Left kidney (tissue), 8 donors: ENCODE measurements at places on chromosomes 1 and 21. TPM values are rescaled to one million over a fixed set of nuclear protein-coding genes. Genes with fewer than 3 reads are reported as not detected.
A peak's percentile ranks its signal among the peaks of the same experiment; 100 is the strongest.

DNA sequence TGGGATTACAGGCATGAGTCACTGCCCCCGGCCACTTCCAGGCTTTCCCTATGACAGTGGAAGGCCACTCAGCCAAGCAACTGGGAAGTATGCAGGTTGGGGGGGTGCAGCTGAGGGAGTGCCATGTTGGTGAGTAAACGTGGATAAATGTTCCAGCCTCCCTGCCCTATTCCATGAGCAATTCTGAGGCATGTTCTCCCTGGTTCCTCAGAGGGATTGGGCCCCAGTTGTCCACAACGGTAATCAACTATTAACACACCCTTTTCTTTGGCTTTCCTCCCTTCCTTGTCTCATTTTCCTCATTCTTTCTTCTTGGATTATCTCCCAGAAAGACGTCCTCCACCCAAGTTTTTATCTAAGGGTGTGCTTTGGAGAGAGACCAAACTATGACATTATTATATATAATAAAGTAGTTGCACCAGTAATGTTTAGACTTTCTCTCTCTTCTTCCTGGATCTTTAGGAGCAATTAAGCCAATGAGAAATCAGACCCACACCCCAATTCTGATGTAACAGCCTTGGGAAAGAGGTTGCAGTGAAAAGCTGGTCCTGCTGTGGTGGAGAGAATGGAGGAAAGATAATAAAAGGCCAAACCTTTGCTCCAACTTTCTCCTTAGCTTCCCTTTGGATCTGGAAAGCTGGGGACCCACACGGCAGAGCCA lies 6.8 kb upstream of the SLAMF9 start:
- no peak for DNase-seq

FNDC10 gene
- 2.4 TPM for polyA plus RNA-seq

PADI1 gene
- 0.10 TPM for polyA plus RNA-seq

CRNN gene
- not detected for polyA plus RNA-seq

DNA sequence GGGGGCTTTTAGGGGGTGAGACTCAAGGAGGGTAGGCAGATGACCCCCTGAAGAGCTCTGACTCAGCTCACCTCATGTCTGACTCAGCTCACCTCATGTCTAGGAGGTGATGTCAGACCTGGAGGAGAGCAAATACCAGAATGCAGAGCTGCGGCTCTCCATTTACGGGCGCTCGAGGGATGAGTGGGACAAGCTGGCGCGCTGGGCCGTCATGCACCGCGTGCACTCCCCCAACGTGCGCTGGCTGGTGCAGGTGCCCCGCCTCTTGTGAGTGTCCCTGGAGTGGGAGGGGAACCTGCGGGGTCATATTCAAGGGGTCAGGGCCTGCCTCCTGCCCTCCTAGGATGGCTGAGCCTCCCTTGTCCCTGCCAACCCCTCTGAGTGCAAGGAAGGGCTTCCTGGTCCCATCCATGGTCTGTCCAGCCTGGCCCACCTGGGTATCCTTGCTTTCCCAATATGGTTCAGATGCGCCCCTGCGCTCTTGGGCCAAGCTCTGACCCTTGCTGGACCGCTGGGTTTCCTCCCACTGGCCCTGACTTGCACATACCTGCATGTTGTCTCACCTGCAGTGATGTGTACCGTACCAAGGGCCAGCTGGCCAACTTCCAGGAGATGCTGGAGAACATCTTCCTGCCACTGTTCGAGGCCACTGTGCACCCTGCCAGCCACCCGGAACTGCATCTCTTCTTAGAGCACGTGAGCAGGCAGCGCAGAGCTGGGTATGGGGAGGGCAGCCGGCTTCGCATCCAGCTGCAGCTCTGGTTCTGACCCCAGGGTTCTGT lies 9.1 kb downstream of the AMPD2 start:
- DNase-seq, result no peak

DNA sequence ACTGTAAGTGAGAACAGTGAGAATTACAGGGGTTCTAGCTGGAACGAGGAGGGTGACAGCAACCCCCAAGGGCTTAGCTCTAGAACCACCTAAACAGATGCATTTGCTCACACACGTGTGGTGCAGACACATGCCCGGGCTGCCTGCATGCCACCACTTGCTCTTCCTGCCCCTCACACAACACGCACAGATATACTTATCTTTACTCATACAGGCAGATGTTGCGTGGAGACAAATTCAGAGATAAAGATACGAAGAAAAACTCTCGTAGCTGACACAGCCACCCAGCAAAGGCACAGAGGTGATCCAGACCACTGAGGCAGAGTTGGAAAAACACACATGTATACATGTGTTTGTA lies 13.5 kb downstream of the VANGL1 start:
- no peak for DNase-seq

GRCh38 chr21:34812504-34813265 lies 143.9 kb downstream of the CLIC6 start:
- DNase-seq, result no peak

PROK1 gene
- 0.17 TPM for polyA plus RNA-seq

NR1I3 gene
- 3.6 TPM for polyA plus RNA-seq

- DNase-seq, result no peak
Observed at GRCh38 chr1:231395076-231395997, 26.8 kb downstream of the EGLN1 start.

PEAR1 gene
- polyA plus RNA-seq, result 21.1 TPM

DNA sequence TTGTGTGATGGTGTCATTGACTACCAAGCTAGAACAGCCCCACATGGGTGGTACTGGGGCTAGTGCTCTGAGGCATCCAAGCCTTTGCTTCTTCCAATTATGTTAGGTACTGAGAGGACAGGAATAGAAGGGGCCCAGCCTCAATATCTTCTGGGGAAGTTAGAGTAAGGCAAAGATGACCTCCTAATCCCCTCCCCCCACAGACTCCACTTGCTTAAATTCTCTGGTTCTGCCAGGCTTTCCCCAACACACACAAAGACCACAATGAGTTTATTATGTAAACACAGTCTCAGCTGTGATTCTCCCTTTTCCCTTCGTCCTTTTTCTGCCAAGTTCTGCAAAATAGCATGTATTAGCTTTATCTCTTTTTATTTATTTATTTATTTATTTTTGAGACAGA lies 3.1 kb upstream of the TACSTD2 start:
- no peak for DNase-seq

GRCh38 chr1:207077470-207078377 lies 10.9 kb upstream of the C4BPB start:
- peak; percentile 87 for DNase-seq

SYT6 gene
- polyA plus RNA-seq, result 2.3 TPM

- DNase-seq, result peak; percentile 83
Observed at GRCh38 chr1:234535763-234536515, 57.0 kb upstream of the TARBP1 start.

DNA sequence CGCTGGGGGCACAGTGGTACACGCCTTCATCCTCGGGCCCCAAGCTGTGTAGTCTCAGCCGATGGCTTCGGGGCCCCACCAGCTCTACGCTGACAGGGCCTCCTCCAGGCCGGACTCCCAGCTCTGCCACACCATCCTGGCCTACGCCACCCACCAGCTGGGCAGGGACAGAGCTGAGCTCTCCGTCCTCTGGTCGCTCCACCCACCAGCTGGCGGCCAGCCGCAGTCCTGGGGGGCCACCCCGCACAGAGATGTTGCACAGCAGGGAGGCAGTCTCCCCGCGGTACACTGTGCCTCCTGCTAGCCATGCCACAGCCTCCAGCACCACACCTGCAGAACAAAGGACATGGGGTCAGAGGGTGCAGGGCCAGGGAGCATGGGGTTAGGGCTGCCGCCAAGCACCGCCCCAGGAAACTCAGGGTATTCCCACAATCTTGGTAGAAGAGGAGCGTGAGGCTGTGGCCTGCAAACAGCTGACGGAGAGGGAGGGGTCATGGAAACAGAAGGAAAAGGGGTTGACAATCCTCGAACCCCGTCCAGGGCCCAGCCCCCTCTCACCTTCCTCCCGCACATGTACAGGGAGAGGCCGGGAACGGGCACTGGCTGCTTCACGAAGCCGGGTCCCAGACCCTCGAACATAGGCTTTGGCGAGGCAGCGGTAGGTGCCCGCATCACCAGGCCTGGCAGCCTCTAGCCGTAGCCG lies 5.9 kb downstream of the IGSF8 start:
- DNase-seq, result no peak

TPTE gene
- polyA plus RNA-seq, result not detected

NPR1 gene
- 61.2 TPM for polyA plus RNA-seq

C1orf116 gene
- polyA plus RNA-seq, result 18.5 TPM

DNA sequence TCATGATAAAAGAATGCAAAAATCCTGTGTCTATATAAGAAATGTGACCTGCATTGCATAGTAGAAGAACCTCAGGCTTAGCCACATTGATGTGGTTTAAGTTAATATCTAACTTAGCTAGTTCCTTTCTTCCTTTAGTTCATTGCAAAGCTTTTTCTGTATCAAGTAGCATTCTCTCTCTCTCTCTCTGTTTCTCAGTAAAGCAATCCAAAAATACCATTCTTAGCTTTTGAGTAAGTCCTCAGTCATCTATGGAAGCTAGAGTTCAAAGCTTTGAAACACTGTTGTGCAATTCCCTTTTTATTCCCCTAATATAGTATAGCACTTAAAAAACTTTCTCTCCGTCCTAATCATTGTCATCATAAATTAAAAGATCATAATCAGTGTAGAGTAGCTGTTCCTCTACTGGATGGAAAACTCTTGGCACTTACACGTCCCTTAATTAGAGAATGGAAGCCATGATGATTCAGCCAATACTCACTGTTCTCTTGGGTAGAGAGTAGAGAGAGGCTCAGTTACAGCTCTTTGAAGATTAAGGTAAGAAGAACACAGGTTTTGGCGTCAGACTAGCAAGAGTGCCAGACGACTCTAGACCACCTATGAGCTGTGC lies 350.3 kb upstream of the LYPLAL1 start:
- DNase-seq, result no peak

DNA sequence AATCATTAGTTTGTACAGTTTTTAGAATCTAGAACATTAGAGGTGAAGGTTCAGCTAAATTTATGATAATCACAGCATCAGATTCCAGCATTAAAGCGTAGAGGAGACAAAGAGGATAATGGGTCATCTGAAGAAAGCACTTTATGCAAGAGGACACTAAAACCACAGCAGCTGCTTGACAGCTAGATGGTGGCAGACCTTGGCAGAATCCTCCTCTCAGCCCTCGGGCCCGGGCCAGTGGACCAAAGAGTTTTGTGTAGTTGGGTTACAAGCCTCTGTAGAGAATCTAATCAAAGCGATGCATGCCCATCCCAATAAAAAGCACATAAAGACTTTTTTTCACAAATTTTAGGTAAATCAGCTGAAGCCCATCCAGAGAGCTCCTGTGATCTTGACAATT lies 59.4 kb downstream of the AK5 start:
- no peak for DNase-seq

- DNase-seq, result no peak
Observed at GRCh38 chr1:180567654-180568053, 8.9 kb downstream of the OVAAL start.

DNA sequence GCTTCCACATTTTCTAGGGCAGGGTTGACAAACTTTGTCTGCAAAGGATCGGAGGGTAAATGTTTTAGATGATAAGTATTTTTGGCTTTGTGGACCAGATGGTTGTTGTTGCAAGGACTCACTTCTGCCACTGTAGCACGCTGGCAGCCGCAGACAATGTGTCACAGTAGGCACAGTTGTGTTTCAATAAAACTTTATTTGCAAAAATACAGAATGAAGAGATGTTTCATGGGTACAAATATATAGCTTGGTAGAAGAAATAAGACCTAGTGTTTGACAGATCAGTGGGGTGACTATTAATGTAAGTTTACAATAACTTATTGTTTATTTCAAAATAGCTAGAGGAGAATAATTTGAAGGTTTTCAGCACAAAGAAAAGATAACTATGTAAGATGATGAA lies 127.8 kb downstream of the GRIK3 start:
- no peak for DNase-seq

DNA sequence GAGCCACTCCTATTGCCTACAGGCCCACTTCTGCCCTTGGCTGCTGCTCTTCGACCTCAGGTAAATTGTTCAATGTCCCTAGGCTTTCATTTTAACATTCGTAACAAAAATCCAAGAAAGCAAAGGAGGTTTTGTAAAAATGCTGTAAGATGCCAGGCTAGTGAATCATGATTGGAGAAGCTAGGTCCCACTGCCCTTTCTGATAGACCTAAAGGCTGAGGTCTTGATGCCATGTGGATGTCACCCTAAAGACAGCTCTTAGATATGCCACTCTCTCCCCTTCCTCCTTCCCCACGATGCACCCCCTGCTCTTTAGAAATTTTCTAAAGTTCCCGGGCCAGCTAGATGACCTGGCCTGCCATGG lies 9.9 kb upstream of the TMEM39B start:
- no peak for DNase-seq

SH3D21 gene
- polyA plus RNA-seq, result 31.2 TPM

SCP2 gene
- polyA plus RNA-seq, result 205 TPM

DNA sequence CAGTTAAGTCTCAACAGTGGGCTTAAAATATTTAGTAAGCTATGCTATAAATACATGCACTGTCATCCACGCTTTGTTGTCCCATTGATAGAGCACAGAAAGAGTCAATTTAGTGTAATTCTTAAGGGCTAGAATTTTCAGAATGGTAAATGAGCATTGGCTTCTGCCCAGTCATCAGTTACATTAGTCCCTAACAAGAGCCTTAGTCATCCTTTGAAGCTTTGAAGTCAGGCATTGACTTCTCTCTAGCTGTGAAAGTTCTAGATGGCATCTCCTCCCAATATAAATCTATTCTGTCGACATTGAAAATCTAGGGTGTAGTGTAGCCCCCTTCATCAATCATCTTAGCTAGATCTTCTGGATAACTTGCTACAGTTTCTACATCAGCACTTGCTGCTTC lies 12.0 kb upstream of the LPGAT1 start:
- DNase-seq, result no peak

DNA sequence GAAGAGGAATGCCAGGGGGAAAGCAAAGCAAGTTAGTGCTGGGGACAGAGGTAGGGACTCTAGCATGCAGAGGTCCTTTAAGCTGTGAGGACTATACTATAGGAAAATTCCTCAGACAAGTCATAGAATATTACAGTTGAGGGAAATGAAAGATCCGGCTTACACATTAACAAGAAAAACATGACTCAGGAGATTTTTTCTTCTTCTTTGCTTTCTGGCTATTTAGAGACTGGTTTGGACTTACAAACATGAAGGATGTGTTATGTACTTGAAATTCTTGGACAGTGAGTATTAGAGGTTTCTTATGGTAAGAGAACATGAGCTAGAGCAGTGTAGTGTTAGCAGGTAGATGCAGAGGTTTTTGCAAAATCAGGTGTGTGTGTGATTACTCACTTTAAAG lies 24.9 kb downstream of the USP25 start:
- DNase-seq, result no peak

DNA sequence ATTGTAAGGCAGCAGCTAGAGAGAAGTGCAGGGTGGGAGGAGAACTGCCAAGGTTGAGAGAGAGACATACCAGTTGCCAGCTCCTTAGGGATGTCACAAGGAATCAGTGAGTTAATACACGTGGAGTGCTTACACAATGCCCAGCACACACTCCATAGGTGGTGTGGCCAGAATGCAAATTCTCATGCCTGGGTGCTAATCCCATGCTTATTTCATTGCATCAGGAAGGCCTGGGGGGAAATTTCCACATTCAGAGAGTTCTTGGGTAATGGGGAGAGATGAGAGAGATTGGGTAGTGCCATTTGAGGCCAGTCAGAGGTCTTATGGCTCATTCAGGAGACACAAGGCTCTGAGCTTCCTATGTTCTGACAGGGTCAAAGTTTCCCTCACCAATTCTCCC lies 38.7 kb downstream of the GJA5 start:
- no peak for DNase-seq
